ENCODE measurements at places on chromosomes 6 and 20. TPM values are rescaled to one million over a fixed set of nuclear protein-coding genes. Genes with fewer than 3 reads are reported as not detected.

Gene CST2
- total RNA-seq, result 0.53 TPM

Gene RIPPLY2
- total RNA-seq, result 0.84 TPM

Gene SIRPD
- not detected for total RNA-seq

Gene OR2J3
- total RNA-seq, result not detected

Gene SEL1L2
- not detected for total RNA-seq

Gene SDC4
- total RNA-seq, result 136 TPM

Gene ACTL10
- not detected for total RNA-seq

Gene DOK5
- total RNA-seq, result not detected

Gene ZKSCAN8
- total RNA-seq, result 5.7 TPM

Gene FABP7
- total RNA-seq, result not detected

Gene ANKS1A
- 5.1 TPM for total RNA-seq

Gene IRF4
- total RNA-seq, result 0.07 TPM

Gene REM1
- total RNA-seq, result 0.20 TPM

Data from A549 treated with RU486 at 1 μM for 4 hours (cell line).